Activated CD4-positive, alpha-beta T cell treated with anti-CD3 and anti-CD28 coated beads, Interleukin-2, amount 50 U/mL, for 4 hours (primary cell): ENCODE measurements at places on chromosomes 16 and 17.

GRCh38 chr17:18917506-18918032 is 34.4 kb upstream of the SLC5A10 start:
- no peak for DNase-seq

GRCh38 chr17:81339191-81339533 is 44.1 kb upstream of the SLC38A10 start:
- no peak for DNase-seq

GRCh38 chr16:64627781-64628180 is 494.1 kb downstream of the CDH11 start:
- no peak for DNase-seq

DNA sequence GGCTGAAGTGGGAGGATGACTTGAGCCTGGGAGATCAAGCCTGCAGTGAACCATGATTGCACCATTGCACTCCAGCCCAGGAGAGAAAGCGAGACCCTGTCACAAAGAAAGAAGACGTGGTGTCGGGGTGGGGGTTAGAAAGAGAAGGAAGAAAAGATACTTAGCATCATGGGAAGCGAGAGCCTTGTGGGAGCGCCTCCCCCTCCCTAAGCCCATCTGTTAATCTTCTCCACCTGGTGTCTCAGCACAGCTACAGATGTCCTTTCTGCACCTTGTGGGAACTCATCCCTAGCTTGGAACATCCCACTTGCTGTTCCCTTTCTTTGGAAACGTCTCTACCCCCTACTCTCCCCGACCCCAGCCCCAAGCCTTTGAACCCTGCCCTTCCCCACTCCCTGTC is 6.0 kb downstream of the ZNF688 start:
- DNase-seq, result no peak

DNA sequence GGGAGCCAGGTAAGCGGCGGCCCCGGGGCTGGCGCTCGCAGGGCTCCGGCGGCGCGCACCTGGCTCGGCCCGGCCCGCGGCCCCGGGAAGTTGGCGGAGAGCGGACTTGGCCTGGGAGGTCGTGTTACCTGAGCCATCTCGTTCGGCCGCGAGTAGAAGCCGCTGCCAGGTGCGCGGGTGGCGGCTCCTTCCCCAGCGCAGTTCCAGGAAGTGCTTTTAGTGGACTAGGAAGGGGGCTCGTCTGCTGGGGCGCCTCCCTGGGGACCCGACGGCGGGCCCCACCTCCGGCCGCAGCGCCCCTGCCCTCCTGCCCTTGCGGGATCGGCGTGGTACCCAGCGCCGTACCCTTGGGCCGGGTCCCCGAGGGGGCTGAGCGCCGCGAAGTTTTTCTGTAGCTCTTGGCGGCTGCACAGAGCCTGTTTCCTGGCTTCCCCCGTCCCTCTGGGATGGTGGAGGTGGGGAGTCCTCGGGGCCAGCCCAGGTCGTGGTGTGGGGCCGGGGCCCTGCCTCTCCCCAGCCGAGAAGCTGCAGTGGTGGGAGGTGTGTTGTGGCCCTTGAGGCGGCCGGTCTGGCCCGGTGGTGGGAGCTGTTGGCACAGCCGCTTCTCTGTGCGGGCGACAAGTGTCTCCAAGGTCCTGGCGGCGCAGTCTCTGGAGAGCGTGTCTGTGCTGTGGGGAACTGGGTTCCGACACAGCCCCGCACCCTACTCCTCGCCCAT is 96.9 kb downstream of the RAB11FIP4 start:
- no peak for DNase-seq

- no peak for DNase-seq
These were observed 7.5 kb downstream of the VEZF1 start for GRCh38 chr17:57980522-57980921.

GRCh38 chr17:80432961-80433550 is 18.1 kb downstream of the ENDOV start:
- DNase-seq, result no peak

DNA sequence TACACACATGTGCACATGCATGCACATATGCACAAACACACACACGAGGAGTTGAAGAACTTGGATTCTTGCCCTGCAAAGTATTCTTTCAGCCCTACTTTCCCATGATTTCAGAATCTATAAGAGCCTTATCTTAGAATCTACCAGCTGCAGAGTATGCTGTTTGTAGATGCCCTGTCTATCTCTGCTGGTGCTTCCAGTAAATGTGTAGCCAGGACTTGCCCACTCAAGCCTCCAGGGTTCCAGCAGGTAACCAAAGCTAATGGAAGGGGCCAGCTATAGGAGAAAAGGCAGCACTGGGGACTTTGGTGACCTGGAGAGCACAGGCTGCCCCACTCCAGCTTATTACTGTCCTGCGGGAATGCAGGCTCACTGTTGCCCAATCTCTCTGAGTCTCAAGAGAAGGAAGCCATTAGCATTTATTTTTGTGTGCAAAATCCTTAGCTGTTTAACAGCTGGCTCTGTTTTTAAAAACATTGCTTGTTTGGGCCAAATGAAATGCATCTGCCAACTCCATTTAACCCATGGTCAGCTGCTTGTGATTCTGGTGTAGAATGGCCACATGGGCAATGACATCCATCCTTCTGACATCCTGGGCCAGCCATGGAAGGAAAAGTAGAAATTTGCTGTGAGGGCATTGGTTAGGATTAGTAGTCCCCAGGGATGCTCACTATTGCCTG is 28.6 kb upstream of the XYLT1 start:
- no peak for DNase-seq

- no peak for DNase-seq
These were observed 112.7 kb downstream of the BRIP1 start for GRCh38 chr17:61750656-61751055.

DNA sequence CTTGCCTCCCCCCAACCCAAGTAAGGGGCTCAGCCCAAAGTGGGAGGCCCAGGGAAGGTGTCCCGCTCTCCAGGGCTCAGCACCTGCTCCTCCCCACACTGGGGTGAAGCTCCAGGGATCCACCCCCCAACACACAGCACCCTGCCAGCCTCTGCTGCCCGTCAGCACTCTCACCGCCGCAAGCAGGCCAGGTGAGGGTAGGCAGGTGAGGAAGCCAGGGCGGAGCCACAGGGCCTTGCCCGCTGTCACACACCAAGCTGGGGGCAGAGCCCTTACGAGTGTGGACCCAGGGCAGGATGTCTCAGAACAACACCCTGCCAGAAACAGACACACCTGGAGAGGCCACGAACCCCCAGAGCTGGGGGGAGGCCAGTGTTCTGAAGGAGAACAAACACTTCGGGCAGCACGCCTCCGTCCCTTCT is 19.5 kb downstream of the PLLP start:
- DNase-seq, result no peak

DNA sequence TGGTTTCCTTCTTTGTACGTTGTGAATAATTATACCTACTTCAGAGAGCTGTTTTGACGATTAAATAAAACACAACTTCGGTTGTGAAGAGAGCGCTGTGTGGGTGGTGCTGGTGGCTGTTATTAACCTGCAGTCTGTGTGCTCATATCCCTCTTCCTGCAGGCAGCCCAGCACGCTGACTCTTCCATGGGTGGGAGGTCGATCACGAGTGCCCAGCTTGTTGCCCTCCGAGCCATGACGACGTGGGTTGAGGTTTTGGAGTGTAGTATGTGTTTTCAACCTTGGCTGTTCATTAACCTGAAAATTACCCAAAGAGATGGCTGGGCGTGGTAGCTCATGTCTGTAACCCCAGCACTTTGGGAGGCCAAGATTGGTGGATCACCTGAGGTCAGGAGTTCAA is 11.3 kb upstream of the GCSH start:
- DNase-seq, result no peak

- DNase-seq, result no peak
These were observed 42.0 kb downstream of the SOCS3 start for GRCh38 chr17:78317794-78318400.

GRCh38 chr16:23829454-23829853 is 6.3 kb upstream of the PRKCB start:
- DNase-seq, result no peak

DNA sequence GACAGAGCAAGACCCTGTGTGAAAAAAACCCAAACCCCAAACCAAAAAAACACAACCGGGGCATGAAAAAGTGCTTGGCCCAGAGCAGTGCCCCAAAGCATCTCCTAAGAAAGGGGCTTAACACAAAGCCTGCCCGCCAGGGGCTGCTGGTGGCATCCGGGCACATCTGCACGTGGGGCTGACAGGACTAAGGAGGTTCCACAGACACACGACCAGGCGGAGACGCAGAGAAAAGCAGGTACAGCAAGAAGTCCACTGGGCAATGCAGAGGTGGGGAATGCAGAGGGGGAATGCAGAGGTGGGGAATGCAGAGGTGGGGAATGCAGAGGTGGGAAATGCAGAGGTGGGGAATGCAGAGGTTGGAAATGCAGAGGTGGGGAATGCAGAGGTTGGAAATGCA is 109.2 kb downstream of the ZNF778 start:
- no peak for DNase-seq

DNA sequence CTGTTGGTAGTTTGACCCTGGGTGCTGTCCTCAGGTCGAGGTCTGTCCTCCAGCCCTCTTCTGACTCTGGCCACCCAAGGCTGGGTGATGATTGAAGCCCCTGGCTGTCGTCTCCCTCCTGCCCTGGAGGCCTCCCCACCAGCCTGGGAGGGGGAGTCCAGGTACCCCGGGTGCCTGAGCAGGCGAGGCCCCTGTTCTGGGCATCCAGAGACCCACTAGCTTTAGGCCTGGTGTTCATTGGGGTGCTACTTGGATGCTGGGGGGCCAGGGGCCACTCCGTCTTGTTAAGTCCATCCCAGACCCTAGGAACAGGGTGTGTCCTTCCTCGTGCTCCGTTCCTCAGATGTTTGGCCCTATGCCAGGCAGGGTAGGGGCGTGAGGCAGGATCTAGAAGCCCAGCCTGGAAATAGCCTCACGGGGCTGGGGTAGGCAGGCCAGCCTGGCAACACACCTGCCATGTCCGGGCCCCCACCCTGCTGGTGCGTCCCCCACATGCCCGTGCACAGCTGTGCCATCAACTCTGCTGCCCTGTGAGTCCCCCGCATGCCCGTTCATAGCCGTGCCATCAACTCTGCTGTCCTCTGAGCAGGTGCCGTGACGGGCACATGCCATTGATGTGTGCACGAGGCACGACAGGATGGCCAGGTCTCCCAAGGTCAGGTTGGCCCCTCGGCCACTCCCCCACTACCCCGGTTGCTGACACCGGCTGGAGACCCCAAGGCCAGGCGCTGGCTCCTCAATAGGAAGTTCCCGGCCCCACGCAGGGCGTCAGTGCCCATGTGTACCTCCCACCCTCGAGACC is 36.9 kb downstream of the GINS2 start:
- no peak for DNase-seq

DNA sequence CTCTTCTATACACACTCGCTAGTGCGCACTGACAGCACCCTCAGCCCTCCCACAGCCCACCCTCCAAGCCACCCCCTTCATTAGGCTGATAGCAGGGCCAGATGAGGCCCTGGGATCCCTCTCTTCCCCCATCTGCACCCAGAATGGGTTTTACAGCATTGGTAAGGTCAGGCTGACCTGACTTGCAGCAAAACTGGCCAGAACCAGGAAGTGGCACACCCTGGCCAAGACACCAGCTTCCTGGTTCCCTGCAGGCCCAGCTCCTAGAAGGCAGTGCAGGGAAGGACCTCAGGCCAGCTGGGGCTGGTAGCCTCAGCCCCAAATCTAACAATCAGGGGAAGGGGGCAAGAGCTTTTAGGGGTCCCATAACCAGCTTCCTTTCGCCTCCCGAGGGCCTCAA is 50.0 kb upstream of the MRPS23 start:
- DNase-seq, result no peak

GRCh38 chr17:75403131-75403530 is 2.3 kb downstream of the GRB2 start:
- no peak for DNase-seq

GRCh38 chr17:21512307-21513011 is 136.3 kb downstream of the KCNJ12 start:
- DNase-seq, result no peak

DNA sequence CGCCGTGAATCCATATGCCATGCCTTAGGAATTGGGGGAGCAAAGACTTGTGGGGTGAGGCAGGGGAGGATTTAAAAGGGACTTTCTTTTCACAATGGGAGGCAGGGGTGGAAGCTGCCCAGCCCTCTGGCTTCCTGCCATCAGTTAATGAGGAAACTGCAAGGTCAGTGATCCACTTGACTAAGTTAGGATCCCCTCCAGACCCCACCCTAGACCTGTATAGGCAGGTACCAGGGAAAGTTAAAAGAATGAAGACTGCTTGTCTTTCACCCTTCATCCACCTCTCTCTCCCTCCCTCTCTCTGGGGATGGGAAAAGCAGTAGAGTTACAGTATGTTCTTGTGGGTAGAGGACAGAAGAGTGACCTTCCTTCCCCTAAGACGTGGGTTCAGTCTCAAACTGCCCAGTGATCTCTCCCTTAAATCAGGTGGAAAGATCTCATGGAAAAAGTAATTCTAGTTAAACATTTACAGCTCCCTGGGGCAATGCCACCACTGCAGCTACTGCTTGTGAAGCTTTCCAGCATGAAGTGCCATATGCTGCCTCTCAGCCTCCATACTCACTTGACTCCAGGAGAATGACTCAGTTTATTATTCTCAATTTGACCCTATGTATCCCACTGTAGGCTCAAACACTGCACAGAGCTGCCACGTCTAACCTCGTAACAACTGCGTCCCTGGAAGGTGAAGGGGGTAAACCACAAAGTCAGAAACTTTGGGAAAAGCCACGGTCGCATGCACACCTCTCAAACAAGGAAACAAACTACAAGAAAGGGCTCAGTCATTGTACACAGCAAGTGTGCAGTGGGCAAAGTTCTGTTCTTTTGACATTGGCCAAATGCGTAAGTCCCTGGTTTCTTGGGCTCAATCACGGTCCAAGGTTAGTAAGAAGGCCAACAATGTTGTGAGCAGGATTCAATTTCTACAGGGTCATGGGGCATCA is 1.2 kb downstream of the COA3 start:
- DNase-seq, result no peak

GRCh38 chr16:8569650-8570346 is 20.5 kb downstream of the TMEM114 start:
- DNase-seq, result no peak

GRCh38 chr17:69098625-69099024 is 37.9 kb upstream of the ABCA9 start:
- no peak for DNase-seq

DNA sequence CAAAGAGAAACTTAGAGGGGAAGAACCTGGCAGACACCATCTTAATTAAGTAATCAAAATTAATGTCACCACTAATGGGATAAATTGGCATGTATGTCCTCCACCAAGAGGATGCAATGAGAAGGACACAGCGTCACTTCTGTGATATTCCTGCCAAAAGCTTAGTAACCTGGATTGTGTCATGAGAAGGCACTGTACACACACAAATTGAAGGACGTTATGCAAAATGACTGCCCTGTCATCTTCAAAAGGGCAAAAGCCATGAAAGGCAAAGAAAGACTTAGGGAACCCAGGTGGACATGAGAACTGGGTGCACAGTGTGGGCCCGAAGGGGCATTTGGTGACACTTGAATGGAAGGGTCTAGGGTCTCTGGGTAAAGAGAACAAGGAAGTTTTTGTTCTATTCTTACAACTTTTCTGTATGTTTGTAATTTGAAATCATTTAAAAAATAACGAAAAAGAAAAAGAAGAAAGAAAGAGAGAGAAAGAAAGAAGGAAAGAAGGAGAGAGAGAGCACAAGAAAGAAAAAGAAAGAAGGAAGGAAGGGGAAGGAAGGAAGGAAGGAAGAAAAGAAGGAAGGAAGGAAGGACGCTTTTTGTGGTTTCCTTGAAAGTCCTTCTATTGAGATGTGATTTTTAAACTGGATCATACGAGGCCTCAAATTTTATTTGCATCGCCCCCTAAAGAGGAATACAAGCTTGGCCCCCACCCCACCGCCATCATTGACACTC is 4.0 kb upstream of the APOH start:
- no peak for DNase-seq

GRCh38 chr16:82881516-82881915 is 254.7 kb downstream of the CDH13 start:
- DNase-seq, result no peak

GRCh38 chr16:24610416-24610755 is 71.0 kb downstream of the RBBP6 start:
- DNase-seq, result no peak
